Dermis blood vessel endothelial cell (primary cell): ENCODE measurements at places on chromosomes 5 and 9. TPM values are rescaled to one million over a fixed set of nuclear protein-coding genes. Genes with fewer than 3 reads are reported as not detected.

GRCh38 chr9:135454737-135455136 lies 24.8 kb upstream of the PPP1R26 start:
- no peak for DNase-seq

The NFIL3 gene
- total RNA-seq = 6.3 and 6.5 TPM in 2 replicates

DNA sequence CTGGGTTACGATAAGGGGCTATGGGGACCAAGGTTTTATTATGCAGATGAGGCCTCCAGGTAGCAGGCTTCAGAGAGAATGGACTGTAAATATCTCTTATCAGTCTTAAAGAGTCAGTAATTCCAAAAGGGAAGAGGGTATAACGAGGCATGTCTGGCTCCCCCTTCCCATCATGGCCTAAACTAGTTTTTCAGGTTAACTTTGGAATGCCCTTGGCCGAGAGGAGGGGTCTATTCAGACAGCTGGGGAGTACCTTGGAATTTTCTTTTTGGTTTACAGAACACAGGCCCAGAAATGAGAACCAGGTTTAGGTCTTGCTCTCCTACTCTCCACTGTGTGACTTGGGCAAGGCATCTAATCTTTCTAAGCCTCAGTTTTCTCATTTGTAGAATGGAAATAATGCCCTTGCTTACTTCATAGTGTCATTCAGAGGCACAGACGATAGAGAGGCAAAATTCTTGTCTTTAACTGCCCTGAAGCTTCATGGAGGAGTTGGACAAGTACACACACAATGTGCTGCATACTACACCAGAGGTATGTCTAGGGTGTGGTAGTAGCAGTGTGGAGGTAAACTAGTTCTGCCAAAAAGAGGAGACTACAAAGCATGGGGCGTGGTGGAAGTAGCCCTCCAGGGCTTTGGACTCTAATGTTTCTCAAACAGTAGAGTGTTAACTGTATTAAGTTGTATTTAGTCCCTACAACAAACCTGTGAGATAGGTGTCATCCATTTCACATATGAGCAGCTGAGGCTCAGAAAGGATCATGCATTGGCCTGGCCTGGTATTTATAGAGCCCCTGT lies 45.5 kb downstream of the IRF1 start:
- DNase-seq = no peak

The MYMK gene
- total RNA-seq = not detected in 2 replicates

GRCh38 chr5:175892015-175892800 lies 20.8 kb downstream of the CPLX2 start:
- DNase-seq = no peak

- DNase-seq = no peak
These were observed 202.7 kb downstream of the SEMA6A start for GRCh38 chr5:116371935-116372334.

The ADGRD2 gene
- not detected in 2 replicates for total RNA-seq

The LCN12 gene
- not detected in 2 replicates for total RNA-seq

DNA sequence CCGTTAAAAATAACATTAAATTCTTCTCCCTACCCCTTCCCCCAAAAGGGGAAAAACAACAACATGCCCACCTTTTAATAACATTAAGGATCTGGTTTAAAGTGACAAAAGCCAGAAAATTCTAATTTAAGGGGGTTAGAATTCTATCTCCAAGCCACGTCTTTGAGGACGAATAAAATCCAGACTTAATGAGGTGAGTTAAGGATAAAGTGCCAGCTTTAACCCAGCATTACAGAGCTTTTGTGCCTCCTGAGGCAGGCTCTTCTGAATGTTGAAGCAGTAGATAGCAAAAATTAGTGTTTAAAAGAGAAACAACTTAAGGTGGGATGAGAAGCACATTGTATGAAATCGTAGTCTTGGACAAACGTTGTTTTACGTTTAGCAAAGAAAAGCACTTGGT lies 329.0 kb upstream of the MPDZ start:
- no peak for DNase-seq

GRCh38 chr5:39717176-39717897 lies 292.6 kb upstream of the DAB2 start:
- DNase-seq = no peak

- DNase-seq = peak; percentile 31
These were observed 1.1 kb downstream of the FEM1C start for GRCh38 chr5:115543365-115544042.

GRCh38 chr9:35661756-35662350 lies 3.1 kb downstream of the ARHGEF39 start:
- DNase-seq = no peak

The ANKH gene
- total RNA-seq = 21.8 and 27.9 TPM in 2 replicates

DNA sequence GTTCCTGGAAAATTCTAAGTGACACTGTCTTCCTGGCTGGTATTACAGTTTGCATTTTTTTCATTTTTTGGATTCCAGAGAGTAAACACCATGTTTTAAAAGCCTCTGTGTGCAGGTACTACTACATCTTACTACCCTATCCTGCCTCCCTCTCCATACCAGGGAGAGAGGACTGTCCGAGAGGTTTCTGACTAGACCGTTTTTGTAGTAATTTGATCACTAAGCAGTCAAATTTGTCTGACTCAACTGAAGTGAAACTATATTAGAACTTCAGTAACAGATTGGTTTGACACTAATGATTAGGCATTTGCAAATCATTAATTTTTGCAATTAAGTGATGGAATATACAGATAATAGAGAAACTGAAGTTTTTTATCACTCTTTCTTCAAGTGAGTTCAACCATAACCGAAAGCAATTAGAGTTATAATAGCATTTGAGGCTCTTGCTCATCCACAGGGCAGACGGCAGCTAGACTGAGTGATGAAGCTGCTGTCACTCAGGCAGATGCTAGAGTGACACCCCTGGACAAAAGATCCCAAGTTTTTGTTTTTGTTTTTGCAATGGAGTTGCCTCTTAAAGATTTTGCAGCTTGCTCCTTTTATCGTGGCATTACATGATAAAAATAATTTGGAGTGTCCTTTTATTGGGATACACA lies 44.3 kb downstream of the SMARCA2 start:
- DNase-seq = no peak

DNA sequence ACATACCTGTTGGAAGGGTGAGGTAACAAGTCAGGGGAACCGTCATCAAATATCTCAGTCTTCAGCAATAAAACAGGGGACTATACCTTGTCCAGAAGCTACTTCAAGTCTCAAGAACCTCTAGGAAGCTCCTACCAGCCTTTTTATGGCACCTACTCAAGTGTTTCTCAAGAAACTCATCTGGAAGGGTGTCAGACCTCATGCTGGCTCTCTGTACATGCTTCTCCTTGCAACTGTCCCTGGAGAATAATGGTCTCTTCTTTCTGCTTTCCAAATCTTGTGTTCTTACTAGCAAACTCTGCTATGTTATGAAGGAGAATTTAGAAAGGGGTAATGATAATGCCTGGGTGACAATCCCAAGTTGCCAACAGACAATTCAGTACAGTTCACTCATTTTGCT lies 8.3 kb upstream of the PTAR1 start:
- no peak for DNase-seq

GRCh38 chr9:86079421-86079831 lies 19.9 kb downstream of the GOLM1 start:
- no peak for DNase-seq

GRCh38 chr5:71830681-71831539 lies 111.8 kb downstream of the CARTPT start:
- peak; percentile 69 for DNase-seq

DNA sequence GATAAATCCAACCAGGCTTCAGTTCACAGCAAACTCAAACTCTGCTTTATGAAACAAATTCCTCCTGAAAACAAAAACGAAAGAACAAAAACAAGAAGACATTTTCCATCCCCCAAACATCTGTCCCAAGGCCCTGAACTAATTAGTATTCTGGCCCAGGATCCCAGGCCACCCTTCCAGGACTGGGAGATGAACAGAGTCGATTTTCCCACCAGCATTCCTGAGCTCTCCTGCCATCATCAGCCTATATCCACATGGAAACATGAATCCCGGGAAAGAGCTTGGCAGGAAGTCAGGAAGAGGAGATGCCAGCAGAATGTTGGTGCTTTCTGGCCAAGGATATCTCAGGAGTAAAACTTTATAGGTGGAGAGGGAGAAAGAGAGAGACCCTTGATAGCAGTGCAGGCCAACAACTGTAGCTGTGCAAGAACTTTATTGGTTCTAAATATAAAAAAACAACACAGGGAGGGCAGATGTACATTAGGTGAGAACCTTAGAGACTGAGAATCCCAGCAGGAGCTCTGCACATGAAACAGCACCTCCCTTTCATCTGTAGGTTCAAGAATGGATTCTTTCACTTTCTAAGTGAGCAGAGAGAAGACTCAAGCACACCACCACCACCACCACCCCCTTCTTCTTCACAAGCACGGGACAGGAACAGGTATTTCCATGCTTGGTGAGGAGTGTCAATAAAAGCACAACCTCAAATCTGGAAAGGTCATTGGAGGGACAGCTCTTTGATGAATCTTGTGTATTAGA lies 190.7 kb upstream of the TAS2R1 start:
- no peak for DNase-seq

The BRIX1 gene
- total RNA-seq = 27.7 and 28.6 TPM in 2 replicates

- no peak for DNase-seq
These were observed 23.8 kb downstream of the NEUROG1 start for GRCh38 chr5:135511761-135512575.

GRCh38 chr5:139747583-139748504 lies 47.8 kb upstream of the PSD2 start:
- DNase-seq = peak; percentile 43

DNA sequence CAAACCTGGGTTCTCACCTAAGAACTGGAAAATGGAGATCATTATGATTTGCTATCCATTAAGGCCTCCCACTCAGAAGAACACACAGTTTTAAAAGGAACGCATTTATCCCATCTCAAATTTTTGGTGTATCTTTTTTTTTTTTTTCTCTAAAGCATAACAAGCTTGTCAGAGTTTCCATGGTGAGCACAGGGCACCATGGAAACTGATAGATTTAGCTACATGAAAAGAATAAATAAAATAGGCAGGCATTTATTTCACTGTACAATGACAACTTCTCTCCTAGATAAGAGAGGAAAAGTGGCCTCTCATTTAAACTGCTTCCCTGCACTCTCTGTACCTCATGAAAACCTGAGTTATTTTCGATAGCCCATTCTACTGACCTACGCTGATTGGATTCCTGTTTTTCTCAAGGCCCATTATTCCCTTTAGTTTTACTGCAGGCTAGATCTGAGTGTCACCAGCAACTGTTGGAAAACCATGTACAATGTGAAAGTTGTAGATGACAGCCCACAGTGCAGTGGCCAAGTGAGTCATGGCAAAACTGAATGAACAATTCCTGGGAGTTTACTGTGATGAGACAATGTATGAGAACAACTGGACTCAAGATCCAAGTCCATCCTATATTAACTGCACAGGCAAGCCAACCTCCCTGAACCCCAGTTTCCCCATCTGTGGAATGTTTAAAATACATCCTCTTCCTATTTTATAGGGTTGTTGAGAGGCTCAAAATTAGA lies 4.3 kb upstream of the GDA start:
- DNase-seq = no peak

The SOX30 gene
- under 0.01 and 0.09 TPM in 2 replicates for total RNA-seq

GRCh38 chr9:120859361-120859760 lies 16.6 kb upstream of the PSMD5 start:
- no peak for DNase-seq

DNA sequence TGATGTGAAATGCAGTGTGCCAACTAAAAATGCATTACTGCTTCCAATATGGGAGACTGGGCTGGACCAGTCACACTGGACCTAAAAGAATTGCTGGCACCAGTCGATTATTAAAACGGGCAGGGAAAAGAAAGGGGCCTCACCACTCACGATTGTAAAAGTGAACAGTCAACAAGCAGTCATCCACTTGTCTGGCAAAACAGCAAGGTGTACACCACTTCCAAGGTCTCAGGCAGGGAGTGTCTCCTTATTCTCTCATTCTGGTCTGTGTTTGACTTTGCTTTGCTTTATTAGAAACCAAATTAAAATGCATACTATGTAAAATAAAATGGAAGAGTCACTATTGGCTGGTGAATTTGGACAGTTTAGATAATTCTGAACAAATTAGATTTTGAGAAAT lies 57.8 kb upstream of the TRPM3 start:
- DNase-seq = no peak

The PCDHGA2 gene
- 1.4 TPM in 2 replicates for total RNA-seq

The GCNT4 gene
- total RNA-seq = 0.19 and 0.34 TPM in 2 replicates

DNA sequence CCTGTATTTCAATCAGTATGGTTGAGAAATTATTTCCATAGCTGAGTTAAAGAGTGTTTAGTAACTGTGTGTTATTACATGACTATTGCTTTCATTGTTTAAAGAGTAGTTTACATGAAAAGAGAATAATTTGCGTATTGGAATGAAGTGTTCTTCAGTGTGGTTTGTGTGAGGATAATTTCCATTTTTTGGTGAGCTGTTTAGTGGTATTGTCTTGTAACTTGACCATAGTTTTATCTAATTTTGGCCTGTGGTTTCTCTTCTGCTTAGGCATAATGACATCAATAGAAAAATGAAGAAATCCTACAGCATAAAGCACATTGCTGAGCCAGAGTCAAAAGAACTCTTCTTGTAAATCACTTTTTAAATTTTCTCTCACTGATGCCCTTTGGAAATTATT lies 151.2 kb downstream of the SNCAIP start:
- DNase-seq = no peak

DNA sequence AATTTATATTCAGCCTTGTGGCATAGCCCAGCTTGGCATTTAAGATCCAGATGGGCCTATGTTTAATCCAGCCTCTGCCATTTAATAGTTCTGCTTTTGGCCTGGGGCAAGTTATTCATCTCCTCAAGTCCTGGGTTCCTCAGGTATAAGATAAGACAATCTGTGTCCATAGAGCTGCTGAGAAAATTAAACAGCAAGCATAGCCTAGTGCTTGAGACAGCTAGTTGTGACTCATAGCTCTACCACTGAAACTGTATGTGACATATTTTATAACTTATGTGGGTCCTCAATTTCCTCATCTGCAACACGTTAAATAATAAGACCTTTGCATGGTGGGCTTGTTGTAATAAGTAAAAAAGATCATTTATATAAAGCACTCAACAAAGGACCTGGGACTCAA lies 53.3 kb upstream of the ATP10B start:
- no peak for DNase-seq

DNA sequence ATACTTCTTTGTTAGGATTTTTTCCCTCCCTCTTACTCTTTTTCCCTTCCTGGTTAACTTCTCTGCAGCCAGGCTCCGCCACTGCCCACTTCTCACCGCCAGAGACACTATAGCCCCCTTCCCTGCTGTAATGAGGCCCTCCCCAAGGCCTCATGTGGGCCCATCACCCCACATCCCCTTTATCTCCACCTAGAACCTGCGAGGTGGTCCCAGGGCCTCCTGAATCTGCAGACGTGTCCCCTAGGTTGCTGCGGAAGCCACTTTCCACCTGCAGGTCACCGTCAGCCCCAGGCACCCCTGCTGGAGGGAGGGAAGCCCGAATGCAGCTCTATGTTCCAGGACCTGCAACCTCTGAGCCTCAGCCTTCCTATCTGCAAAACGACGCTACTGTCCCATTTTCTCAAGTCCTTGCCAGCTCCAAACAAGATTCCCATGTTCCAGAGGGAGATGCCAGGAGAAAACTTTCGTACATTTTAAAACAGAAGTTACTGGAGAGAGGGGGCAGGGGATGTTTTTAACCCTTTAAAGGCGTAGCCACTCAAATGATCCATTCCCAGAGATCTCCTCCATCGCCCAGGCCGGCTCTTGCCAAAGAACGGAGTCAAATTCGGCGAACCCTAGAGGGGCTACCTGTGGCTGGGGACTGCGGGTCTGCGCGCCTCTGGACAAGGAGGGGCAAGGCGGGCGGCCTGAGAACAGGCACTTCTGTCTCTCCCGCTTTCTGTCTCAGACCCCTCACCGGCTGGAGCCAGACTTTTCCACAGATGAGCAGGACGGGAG lies 929 bp downstream of the SH3PXD2B start:
- DNase-seq = peak; percentile 80
